ENCODE measurements at places on chromosomes 13 and 19.

DNA sequence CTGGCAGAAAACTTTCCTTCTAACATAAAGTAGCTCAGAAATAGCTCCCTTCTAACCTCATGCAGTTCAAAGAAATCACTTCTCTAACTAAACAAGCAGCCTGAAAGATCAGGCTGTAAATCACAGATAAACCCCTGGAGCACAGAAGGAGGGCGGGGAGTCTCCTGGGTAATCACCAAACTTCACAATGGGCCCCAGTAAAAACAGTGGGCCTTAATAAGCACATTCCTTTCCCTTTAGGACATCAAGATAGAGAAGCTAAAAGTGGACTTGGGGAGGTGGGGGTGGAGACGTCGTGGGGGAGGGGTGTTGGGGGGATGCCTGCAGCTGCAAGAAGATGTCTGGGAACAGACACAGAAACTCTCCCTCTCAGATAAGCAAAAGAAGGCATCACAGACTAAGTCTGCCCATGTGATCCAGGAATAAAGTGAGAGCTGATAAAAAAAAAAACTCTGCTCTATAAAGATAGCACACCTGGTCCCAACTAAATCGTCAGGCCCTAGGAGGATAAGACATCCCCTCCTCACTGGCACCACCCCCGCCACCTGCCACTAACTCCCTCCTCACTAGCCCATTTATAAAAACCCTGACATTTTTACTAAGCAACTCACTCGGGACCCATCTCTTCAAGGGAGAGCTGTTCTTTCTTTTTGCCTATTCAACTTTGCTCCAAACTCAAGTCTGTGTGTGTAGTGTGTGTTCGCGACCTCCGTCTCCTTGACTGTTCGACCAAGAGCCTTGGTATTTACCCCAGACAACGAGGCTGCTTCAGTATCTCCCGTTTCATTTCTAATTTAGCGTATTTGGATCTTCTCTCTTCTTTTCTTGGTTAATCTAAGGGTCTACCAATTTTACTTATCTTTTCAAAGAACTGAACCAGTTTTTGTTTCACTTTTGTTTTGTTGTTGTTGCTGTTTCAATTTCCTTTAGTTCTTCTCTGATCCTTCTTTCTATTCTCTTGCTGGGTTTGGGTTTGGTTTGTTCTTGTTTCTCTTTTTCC, 31.7 kb downstream of the DNAJC15 start:
- no peak for DNase-seq

- DNase-seq, result no peak
These were observed 11.8 kb downstream of the CCDC97 start for GRCh38 chr19:41321600-41322270.

DNA sequence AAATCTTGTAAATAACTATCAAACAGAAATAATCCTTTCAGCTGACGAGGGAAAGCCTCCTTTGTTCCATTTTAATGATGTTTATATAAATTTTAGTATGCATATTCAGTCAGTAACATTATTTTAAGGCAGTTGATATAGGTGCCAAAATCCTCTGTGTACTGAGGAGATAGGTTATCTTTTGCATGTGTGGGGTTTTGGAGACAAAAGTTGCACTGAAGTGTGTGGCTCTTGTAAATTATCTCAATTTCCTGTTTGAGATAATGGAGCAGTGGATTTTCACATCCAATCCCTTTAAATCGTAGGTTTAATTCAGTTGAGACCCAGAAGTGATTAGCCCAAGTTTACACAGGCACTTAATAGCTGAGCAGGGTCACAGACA, 106.6 kb downstream of the RGCC start:
- no peak for DNase-seq

- DNase-seq, result no peak
These were observed 130.1 kb downstream of the KLF12 start for GRCh38 chr13:74004109-74004508.

GRCh38 chr13:100088273-100088643, 635 bp upstream of the PCCA start:
- DNase-seq, result no peak

- DNase-seq, result no peak
These were observed 4.4 kb upstream of the SIGLEC8 start for GRCh38 chr19:51462681-51463080.

- DNase-seq, result no peak
These were observed 341.8 kb downstream of the FGF9 start for GRCh38 chr13:22012686-22013085.

DNA sequence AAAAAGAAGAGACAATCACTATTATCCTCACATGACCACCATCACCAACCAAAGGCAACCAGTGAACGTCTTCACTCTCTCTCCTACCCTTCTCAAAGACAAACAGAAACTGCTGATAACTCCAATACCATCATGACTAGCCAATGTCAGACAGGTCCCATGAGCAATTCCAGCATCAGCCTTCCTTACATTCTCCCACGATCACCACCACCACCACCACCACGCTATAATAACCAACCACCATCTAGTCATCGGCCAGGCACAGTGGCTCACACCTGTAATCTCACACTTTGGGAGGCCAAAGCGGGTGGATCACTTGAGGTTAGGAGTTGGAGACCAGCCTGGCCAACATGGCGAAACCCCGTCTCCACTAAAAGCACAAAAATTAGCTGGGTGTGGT, 3.9 kb downstream of the MYO1F start:
- no peak for DNase-seq

- no peak for DNase-seq
These were observed 69.5 kb downstream of the DACH1 start for GRCh38 chr13:71797517-71797916.

- DNase-seq, result no peak
These were observed 10.8 kb downstream of the GYS1 start for GRCh38 chr19:48982280-48982679.

DNA sequence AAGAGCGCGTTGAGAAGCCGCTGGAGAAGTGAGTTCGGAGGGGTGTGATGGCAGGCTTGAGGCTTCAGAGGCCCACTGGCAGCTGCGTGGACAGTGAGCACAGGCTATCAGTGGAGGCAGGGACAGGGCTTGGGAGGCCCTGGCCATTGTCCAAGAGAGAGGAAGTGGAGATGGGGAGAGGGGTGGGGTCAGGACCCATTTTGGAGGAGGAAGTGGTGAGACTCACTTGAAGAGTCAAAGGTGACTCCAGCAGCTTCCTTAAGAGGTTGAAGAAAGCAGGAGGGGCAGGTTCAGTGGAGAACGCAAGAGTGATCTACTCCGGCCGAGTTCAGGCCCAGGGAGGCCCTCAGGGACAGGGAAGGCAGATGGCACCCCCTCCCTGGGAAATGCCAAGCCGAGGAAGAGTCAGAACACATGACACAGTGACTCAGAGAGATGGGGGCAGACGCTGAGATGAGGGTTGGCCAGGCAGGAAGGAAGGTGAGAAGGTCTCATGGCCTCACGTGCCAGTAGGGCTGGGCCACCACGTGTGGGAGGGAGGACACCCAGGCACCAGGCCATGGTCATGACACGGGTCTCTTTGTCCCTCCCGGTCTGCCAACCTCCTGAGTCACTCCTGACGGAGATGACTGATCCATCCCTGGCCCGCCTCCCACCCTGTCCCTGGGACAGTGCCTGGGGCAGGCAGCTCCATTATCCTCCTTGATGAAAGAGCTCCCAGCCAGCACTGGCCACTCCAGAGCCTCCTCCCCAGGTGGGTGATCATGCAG, 10.1 kb upstream of the CD22 start:
- no peak for DNase-seq

DNA sequence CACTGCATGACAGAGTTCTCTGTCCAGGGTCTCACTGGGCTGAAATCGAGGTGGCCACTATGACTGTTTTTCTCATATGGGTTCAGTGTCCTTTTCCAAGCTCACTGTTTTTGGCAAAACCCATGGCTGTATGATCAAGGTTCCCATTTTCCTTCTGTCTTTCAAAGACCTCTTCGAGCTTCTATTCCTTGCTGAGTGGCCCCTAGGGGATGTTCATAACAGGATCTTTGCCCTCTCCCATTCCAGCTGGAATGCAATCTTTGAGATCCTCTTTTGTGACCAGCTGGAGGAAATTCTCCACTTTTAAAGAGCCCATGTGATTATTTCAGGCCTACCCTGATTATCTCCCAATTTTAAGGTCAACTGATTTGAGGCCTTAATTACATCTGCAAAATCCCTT, 572.5 kb upstream of the SLC10A2 start:
- DNase-seq, result no peak

GRCh38 chr13:44379885-44380284, 6.3 kb downstream of the SERP2 start:
- no peak for DNase-seq

DNA sequence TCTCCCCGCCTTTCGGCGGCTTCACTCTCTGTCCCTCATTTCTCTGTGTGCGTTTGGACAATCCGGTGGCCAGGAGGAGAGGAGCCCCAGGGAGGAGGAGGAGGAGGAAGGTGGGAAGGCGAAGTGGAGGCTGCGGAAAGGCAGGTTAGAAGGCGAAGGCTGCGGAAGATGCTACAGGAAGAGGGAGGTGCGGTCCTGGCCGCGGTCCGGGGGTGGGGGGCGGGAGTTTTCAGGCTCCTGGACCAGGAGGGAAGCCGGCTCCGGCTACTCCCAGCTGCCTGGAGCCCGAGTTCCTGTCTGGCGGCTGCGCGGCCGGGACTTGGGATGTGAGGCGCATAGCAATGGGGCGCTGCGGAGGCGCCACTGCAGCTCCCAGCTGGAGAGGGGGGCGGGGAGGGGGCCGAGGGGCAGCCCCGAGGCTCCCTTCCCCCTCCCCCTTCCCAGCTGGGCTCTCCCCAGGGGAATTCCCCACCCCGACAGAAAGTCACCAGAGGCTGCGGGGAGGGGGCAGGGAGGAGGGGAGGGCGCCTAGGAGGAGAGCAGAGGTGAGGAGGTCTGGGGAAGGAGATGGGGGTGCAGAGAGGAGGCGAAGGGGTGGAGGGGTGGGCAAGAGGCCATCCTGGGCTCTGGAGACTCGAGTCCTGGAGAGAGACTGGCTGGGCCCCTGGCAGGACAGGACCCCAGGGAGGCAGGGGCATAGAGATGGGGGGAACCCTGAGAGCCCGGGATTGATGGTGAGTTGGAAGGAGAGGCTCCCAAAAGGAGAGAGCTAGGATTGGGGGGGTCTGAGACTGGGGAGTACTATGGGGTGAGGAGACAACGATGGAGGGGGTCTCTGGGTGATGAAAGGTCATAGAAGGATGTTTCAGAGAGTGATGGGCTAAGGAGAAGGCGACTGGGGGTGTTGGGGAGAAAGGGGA, 2.0 kb downstream of the LRRC4B start:
- DNase-seq, result no peak

DNA sequence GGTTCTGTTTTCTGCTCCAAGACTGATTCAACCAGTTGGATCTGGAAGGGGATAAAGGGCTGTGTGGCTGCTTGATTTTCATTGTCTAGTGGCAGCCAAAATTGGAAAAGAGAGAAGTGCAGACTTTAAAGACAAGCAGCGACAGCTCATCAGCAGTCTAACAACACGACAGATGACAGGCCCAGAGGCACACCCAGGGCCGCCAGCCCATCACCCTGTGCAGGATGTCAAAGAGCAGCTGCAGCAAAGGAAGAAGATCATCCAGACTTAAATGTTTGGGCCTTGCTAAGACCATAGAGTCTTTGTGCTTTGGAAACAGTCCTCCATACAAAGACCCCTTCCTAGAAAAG, 421.0 kb upstream of the KLF12 start:
- no peak for DNase-seq

Measured in esophagus squamous epithelium (tissue), 5 donors.